ENCODE measurements at places on chromosomes 6 and 20.

- no peak for DNase-seq
These were observed 166.5 kb upstream of the MMS22L start for GRCh38 chr6:97449444-97449966.

DNA sequence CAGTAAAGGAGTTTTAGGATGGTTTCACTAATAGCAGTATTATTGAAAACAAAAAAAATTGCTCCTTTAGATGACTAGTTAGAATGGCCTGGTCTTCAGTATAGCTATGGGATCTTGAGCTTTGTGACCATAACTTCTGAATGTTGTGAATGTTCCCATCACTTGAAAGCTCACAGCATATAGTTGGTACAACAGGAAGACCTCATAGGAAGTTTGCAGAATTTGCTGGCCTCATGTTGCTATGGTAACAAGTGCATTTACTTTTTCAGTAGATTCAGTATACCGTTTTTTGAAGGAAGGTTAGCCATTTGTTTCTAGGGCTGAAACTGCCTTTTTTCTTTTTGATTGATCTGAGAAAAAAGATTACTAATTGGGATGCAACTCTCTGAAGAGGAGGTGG, 8.3 kb downstream of the PHF3 start:
- DNase-seq: no peak

DNA sequence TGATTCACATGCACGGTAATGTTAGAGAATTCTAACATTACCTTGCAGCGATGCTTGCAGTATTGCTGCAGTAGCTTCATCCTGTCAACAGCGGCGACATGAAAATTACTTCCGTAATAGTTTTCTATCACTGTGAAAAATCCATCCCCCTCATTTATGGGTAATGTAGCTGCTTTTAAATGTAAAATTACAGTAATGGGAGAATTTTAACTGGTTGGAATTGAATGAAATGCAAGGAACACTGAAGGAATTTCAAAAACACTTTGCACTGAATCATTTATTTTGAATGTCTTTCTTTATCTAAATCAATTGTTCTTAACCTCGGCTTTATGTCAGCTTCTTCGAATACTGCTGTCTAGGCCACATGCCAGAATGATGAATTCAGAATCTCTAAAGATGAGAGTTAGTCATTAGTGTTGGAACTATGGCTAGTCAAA, 102.4 kb upstream of the HIVEP1 start:
- peak; percentile 7 for DNase-seq

GRCh38 chr20:41509316-41510200, 108.6 kb downstream of the CHD6 start:
- DNase-seq: no peak

DNA sequence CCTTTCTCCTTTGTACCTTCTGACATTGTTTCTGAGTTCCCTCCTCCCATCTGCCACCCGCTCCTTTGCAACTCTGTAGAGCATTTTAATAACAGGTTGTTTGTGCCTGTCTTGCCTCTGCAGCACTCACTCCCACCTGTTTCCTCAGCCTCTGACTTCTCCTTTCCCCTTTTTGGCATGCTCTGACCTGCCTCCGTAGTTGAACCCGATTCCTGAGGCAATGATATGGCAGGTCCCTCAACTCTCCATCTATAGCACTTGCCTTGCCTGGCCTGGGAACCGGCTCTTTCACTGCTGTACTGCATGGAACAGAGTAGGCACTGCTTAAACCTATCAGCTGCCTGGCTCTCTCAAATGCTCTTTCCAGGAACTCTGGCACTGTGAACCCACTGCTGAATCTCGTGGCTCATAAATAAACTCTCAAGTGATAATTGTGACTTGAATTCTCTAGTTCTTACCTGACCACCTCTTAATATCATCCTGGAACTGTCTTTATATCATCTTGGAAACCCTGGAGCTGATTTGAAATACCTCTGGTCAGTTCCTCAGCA, 50.3 kb downstream of the UTRN start:
- DNase-seq: no peak

All from kidney glomerular epithelial cell (primary cell).